Stimulated activated naive CD4-positive, alpha-beta T cell treated with Interleukin-2 at 50 U/mL for 16 hours (primary cell): ENCODE measurements at places on chromosomes 3 and 15.

- no peak for DNase-seq
Measured at GRCh38 chr3:48652923-48653715, 9.6 kb downstream of the CELSR3 start.

- DNase-seq, result no peak
Measured at GRCh38 chr3:127391436-127392155, 103.8 kb upstream of the PRR20G start.

- no peak for DNase-seq
Measured at GRCh38 chr3:136105044-136105443, 91.1 kb downstream of the MSL2 start.

- DNase-seq, result peak; percentile 23
Measured at GRCh38 chr3:187066228-187066995, 72.9 kb downstream of the RPL39L start.

- DNase-seq, result no peak
Measured at GRCh38 chr15:101244036-101244781, 7.6 kb downstream of the CHSY1 start.

DNA sequence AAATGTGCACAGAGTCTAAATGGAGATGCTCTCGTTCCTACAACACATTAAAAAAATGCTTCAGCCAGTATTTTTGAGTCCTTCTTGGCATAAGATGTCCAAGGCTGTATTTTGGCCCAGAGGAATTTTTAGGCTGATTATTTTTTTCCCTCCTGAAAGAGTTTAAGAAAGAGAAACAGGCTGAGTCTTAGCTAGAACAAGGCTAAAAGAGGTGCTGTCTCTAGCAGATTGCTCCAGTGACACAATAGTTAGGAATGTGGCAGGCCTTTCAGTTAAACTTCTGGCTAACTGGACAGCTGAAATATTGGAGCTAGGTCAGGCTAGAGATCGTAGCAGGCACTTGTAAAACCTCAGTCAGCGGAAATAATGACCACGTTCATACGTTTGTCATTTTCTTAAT is 271.4 kb upstream of the RARB start:
- no peak for DNase-seq

DNA sequence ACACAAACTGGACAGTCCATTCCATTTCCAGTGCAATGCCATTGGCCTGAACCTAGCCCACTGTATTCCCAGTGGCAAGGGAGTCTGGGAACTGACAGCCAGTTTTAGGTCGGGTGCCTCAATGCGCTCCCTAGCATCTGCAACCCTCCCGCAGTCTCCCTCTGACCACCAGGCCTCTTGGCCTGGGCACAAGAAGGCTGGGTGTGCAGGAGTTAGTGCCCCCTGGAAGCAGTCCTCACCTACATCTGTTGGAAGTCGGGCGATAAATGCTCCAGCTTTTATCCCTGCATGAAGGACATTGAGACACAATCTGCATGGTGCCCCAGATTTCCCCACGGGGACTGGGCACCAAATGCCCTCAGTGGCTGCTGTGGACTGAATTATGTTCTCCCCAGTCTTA is 12.7 kb downstream of the C3orf22 start:
- DNase-seq, result no peak

DNA sequence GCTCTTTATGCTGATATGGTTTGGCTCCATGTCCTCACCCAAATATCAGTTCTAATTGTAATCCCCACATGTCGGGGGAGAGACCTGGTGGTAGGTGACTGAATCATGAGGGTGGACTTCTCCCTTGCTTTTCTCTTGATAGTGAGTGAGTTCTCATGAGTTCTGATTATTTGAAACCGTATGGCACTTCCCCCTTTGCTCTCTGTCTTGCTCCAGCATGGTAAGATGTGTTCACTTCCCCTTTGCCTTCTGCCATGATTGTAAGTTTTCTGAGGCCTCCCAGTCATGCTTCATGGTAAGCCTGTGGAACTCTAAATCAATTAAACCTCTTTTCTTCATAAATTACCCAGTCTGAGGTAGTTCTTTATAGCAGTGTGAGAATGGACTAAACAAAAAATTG is 107.6 kb downstream of the IMPG2 start:
- no peak for DNase-seq

DNA sequence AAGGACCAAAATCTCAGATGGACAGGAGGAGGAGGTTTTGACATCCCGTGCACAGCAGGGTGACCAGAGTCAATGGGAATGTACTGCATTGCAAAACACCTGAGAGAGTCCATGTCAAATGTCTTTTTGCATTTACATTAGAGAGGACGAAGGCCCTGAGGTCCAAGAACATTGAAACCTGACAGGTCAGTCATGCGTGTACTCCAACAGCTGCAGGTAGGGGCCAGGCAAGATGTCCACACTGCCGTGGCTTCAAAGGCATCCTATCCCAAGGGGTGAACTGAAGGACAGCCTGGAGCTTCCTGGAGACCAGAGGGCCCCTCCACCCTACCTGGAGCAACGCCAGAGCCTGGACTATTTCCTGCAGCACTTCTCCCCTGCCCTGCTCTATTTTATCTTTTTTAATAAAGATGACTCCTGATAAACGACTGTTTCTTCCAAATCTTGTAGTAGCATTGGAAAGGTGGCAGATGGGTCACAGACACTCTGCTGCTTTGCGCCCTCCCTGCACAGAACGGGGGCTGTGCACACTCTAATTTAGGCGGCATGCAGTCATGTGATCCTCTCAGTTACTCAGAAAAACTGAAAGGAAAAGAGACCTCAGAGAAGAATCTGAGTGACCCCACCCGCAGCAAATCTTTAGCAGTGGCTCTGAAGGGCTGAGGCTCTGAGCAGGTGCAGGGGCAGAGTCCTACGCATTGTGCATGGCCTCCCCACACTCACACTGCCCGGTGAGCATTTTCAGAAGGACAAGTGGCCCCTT is 68.2 kb downstream of the HMCES start:
- no peak for DNase-seq

- no peak for DNase-seq
Measured at GRCh38 chr3:8524249-8524648, 22.6 kb downstream of the LMCD1 start.

DNA sequence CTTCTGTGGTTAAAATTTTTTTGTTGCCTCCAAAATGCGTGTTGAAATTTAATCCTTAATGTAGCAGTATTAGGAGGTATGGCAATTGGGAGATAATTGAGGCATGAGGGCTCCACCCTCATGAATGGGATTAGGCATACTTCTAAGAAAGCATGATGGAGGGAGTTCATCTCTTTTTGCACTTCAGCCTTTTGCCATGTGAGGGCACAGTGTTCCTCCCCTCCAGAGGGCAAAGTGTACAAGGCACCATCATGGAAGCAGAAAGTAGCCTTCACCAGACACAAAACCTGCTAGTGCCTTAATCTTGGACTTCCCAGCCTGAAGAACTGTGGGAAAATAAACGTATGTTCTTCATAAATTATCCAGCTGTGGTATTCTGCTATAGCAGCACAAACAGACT is 429.5 kb downstream of the ZIC1 start:
- no peak for DNase-seq

- no peak for DNase-seq
Measured at GRCh38 chr3:64152086-64152485, 73.2 kb downstream of the PRICKLE2 start.

GRCh38 chr15:31307270-31308184 is 19.1 kb upstream of the KLF13 start:
- DNase-seq, result no peak

DNA sequence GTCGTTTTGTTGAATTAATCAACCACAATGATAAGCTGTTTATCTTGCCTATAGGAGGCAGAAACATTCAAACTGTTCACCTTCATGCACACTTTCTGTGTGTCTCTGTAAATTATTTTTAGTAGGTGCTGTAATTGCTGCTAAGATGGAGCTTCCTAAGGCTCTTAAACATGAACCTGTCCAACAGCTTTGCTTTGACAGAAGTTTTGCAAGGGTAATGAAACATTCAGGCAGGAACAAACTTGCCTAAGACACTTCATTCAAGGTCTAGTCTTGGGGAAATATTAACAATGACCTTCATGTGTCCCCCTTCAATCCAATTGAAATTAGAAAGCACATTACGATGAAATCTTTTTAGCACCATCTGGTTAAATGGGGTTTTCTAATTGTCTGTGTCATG is 156.1 kb downstream of the DIPK2A start:
- DNase-seq, result no peak

DNA sequence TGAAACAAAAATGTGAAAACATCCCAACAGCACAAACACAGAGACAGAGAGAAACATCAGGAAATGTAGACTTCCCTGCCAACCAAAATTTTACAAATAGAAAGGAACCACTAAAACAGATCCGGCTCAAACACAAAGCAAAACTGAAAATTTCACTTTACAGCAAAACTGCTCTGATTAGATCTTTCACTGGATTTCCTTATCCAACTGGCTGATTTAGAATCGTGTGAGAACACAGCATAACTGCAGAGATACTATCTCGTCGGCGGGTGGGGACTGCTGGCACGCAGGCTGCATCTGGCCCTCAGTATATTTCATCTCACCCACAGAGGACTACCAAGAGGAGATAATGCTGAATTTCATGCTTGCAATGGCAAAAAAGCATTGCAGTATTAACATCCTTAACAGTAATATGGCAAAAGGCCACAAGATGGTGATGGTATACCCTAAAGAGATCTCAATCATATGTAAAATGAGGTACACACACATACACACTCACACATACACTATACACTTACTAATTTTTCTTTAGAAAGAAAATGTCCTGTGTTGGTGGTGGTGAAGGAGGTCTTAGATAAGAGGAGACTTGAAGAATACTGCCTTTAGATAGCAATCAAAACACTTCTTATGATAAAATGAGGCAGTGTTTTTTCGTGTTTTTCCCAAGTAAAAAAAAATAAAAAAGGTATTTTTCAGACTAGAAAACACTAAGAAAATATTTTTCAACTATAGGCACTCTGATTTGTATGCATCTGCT is 10.6 kb upstream of the LEO1 start:
- DNase-seq, result peak; percentile 31

DNA sequence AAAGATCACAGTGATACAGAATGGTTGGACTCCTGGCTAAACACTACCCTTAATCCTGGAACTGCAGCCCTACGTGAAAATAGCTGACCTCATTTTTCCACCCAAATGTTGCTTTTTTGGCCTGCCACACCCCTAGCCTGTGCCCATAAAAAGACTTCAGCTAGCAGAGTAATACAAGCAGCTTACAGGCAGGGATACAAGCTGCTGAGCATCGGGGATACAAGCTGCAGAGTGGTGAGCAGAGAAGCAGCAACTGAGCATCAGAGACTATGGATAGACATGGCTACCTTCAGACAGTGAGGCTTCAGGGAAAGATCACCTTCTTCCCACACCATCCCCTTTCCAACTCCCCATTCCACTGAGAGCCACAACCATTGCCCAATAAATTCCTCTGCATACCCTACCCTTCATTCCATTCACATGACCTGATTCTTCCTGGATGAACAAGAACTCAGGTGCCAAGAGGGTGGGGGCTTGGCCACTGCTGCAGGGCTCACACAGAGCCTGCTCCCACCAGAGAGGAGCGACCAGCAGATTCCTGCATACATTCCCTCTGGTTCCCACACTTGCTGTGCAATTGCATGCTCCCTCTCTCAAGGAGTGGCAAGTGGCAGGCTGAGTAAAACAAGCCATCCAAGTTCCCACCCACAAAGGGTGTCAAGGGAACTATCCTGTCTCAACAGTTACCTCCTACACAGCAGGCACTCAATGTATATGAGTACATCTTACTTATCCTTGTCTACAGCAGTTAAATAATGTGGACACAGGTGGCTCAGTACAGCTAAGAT is 217.5 kb downstream of the ALCAM start:
- DNase-seq, result no peak

- no peak for DNase-seq
Measured at GRCh38 chr15:41943543-41944312, 28.6 kb downstream of the EHD4 start.

DNA sequence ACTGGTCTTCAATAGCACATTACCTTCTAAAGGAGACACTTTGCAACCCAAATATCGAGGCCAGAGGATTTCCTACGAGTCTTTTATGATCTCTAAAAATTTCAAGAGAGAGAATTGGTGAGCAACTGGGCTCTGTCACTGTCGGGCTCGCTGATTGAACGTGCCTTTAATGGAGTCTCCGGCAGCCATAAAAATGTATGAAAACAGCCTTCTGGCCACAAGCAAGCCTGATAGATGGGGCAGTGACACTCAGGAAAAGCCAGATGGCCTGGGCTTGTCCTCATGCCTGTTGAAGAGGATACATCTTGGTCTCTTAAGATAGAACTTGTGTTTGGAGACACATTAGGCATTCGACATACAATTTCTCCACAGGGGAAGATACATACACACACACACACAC is 419.5 kb upstream of the PROK2 start:
- DNase-seq, result no peak

DNA sequence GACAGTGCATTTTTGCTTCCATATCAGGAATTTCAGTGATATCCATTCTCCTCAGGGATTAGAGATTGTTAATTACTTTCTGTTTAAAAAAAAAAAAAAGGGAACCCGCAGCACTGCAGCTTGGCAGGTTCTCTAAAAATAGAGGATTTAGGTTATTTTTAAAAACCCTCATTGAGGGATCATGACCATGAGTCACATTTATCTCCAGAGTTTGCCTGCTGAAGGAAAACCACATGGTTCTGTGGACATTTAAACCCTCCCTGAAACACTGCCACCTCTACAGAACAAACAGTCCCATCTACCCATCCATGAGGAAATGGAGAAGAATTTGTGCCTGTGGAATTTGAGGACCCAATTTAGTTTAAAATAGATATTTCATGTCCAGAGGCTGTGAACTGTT is 66.2 kb upstream of the UBE2E1 start:
- no peak for DNase-seq
